Osteoblast (primary cell): ENCODE measurements at places on chromosomes 11 and 22. TPM values are rescaled to one million over a fixed set of nuclear protein-coding genes. Genes with fewer than 3 reads are reported as not detected.

SYT7 gene
- 3.6 and 6.8 TPM in 2 replicates for total RNA-seq

ANO5 gene
- total RNA-seq = 0.59 and 1.1 TPM in 2 replicates

FUT4 gene
- 5.6 and 7.2 TPM in 2 replicates for total RNA-seq

GAS2L1 gene
- total RNA-seq = 11.6 and 13.0 TPM in 2 replicates

GGT1 gene
- 0.36 and 0.59 TPM in 2 replicates for total RNA-seq

DMC1 gene
- total RNA-seq = 2.7 and 3.3 TPM in 2 replicates

ACRV1 gene
- not detected in 2 replicates for total RNA-seq

PTPN5 gene
- not detected in 2 replicates for total RNA-seq

GSTT2 gene
- total RNA-seq = 0.59 and 1.1 TPM in 2 replicates

NECTIN1 gene
- total RNA-seq = 4.1 and 5.8 TPM in 2 replicates

C11orf71 gene
- 3.3 and 4.7 TPM in 2 replicates for total RNA-seq

HBG2 gene
- not detected in 2 replicates for total RNA-seq

CNTN5 gene
- not detected in 2 replicates for total RNA-seq

- H3K27ac ChIP-seq = no peak overlapping the region
- DNase-seq = no peak
- H3K4me1 ChIP-seq = peaks cover 28% of the 10 kb centered on the region
Observed at GRCh38 chr11:1870326-1870696, 17.4 kb downstream of the LSP1 start.

- H3K27ac ChIP-seq = no peak overlapping the region
- no peak for DNase-seq
- no peaks in the 10 kb centered on the region for H3K36me3 ChIP-seq
- H3K27me3 ChIP-seq = no peaks in the 10 kb centered on the region
- no peaks in the 10 kb centered on the region for H3K4me1 ChIP-seq
- no peak overlapping the region for H3K4me3 ChIP-seq
Observed at GRCh38 chr11:114209904-114210303, 86.3 kb upstream of the NNMT start.

- H3K27ac ChIP-seq = no peak overlapping the region
- DNase-seq = no peak
- H3K4me1 ChIP-seq = peaks cover 9% of the 10 kb centered on the region
- peaks cover 62% of the 10 kb centered on the region for H3K27me3 ChIP-seq
Observed at GRCh38 chr11:72242141-72242540, 1.8 kb downstream of the PHOX2A start.

DNA sequence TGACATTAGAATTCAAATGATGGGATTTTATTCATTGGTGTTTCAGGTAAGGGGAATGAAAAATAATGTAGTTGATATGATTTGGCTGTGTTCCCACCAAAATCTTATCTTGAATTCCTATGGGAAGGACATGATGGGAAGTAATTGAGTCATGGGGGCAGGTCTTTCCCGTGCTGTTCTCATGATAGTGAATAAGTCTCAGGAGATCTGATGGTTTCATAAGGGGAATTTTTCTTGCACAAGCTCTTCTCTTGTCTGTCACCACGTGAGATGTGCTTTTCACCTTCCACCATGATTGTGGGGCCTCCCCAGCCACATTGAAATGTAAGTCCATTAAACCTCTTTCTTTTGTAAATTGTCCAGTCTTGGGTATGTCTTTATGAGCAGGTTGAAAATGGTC, 268.6 kb upstream of the CHORDC1 start:
- H3K4me1 ChIP-seq = no peaks in the 10 kb centered on the region
- no peaks in the 10 kb centered on the region for H3K36me3 ChIP-seq
- H3K27ac ChIP-seq = no peak overlapping the region
- no peak overlapping the region for H3K4me3 ChIP-seq

- DNase-seq = peak; percentile 13
- no peaks in the 10 kb centered on the region for H3K36me3 ChIP-seq
- H3K27ac ChIP-seq = no peak overlapping the region
Observed at GRCh38 chr11:21630934-21631478, 561.9 kb upstream of the ANO5 start.

GRCh38 chr22:49727191-49727880, 100.3 kb downstream of the BRD1 start:
- no peak overlapping the region for H3K4me3 ChIP-seq
- no peaks in the 10 kb centered on the region for H3K4me1 ChIP-seq
- H3K27ac ChIP-seq = no peak overlapping the region
- DNase-seq = no peak

- no peak overlapping the region for H3K4me3 ChIP-seq
- DNase-seq = no peak
- peaks cover 22% of the 10 kb centered on the region for H3K27me3 ChIP-seq
- no peak overlapping the region for H3K27ac ChIP-seq
- no peaks in the 10 kb centered on the region for H3K36me3 ChIP-seq
Observed at GRCh38 chr22:39808081-39808480, 85.5 kb downstream of the ENTHD1 start.

DNA sequence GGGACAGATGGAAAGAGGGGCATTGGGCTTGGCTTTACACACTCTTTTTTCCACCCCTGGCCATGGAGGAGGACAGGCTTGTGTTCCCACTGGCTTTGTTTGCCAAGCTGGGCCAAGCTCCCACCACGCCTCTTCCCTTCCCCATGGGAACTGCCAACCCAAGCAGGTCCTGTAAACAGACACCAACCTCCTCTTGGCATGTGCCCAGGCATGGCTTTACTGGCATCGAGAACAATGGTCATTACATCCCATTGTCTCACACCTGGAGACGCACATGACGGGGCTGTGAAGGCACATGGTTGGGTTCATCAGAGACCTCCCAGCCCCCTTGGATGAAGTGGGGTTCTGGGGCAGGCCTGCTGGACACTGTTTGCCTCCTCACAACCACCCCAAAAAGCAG, 11.7 kb downstream of the SEC14L3 start:
- H3K27ac ChIP-seq = no peak overlapping the region
- DNase-seq = no peak
- H3K27me3 ChIP-seq = peaks cover 6% of the 10 kb centered on the region
- no peaks in the 10 kb centered on the region for H3K36me3 ChIP-seq

GRCh38 chr22:40203572-40203971, 25.8 kb downstream of the TNRC6B start:
- H3K4me3 ChIP-seq = no peak overlapping the region
- peak; percentile 62 for DNase-seq
- no peaks in the 10 kb centered on the region for H3K36me3 ChIP-seq
- H3K4me1 ChIP-seq = peaks cover 19% of the 10 kb centered on the region

GRCh38 chr22:26239581-26239980, 70.3 kb downstream of the SEZ6L start:
- no peak overlapping the region for H3K27ac ChIP-seq
- H3K36me3 ChIP-seq = no peaks in the 10 kb centered on the region
- no peak for DNase-seq
- no peaks in the 10 kb centered on the region for H3K4me1 ChIP-seq
- H3K27me3 ChIP-seq = peaks cover 5% of the 10 kb centered on the region
- no peak overlapping the region for H3K4me3 ChIP-seq

DNA sequence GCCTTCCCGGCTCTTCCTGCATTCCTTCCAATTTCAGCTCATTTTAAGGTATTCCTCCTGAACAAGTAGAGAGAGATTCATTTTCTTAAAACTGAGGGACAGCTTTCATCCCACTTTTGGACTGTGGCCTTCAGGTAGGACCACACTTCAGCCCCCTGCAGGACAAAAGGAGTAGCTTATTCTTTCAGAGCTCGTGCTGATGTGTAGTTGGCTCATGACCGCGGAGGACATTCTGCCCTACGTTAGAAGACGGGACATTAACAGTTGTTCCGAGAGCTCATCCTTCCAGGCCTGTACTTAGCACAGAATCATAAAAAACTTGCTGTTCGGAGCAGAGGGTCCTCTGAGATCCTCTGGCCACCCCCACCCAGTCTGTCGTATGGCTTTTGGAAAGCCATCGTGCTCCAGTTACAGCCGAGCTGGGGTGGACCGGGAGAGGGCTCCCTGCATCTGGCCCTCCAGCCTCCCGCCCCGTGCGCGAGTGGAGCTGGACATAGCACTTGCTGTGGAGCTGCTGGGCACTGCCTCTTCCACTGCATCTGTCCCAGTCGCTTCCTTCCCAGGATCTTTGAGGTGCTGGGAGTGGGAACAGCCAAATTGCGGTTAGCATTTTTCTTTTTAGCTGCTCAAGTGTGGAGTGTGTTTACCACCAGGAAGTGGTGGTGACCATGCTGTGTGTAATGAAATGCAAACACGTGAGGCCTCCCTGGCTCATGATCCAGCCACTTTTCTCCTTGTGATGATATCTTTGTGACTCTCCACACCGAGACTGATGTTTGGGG, 250.3 kb downstream of the TBC1D22A start:
- peak overlapping the region; percentile 33 for H3K27ac ChIP-seq
- peak; percentile 94 for DNase-seq
- H3K4me3 ChIP-seq = no peak overlapping the region
- peaks cover 11% of the 10 kb centered on the region for H3K4me1 ChIP-seq

GRCh38 chr11:67999704-68000103, 4.2 kb downstream of the UNC93B1 start:
- H3K27me3 ChIP-seq = no peaks in the 10 kb centered on the region
- peak; percentile 44 for DNase-seq
- no peak overlapping the region for H3K4me3 ChIP-seq
- H3K27ac ChIP-seq = no peak overlapping the region

GRCh38 chr11:38646382-38646781, 2048.3 kb upstream of the RAG2 start:
- no peak overlapping the region for H3K4me3 ChIP-seq
- DNase-seq = no peak
- H3K27ac ChIP-seq = no peak overlapping the region
- H3K36me3 ChIP-seq = no peaks in the 10 kb centered on the region

GRCh38 chr11:117097389-117098268, 599 bp downstream of the SIK3 start:
- H3K27ac ChIP-seq = peak overlapping the region; percentile 80
- H3K4me1 ChIP-seq = peaks cover 39% of the 10 kb centered on the region
- H3K27me3 ChIP-seq = no peaks in the 10 kb centered on the region

DNA sequence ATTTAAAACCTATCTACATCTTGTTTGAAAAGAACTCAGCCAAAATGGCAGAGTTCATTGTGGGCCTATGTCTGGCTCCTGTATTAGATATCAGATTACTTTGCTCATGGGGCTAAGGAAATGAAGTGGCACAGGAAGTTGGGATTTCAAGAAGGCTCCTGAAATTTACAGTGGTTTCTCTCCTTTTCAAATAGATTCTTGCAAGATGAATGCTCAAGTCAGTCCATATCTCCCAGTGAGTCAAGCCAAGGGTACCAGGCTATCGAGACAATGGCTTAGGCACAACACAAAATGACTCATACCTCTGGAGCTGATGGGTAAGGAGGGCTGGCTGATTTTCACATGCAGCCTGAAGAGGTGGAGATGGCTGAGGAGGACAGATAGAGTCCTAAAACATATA, 24.1 kb upstream of the APOA1 start:
- peaks cover 59% of the 10 kb centered on the region for H3K4me1 ChIP-seq
- peaks cover 50% of the 10 kb centered on the region for H3K36me3 ChIP-seq
- no peaks in the 10 kb centered on the region for H3K27me3 ChIP-seq
- peak overlapping the region; percentile 74 for H3K27ac ChIP-seq
- peak; percentile 91 for DNase-seq
- no peak overlapping the region for H3K4me3 ChIP-seq

GRCh38 chr11:126476266-126476924, 120.9 kb downstream of the ST3GAL4 start:
- H3K27me3 ChIP-seq = no peaks in the 10 kb centered on the region
- peaks cover 5% of the 10 kb centered on the region for H3K4me1 ChIP-seq
- DNase-seq = no peak
- no peak overlapping the region for H3K27ac ChIP-seq
- no peak overlapping the region for H3K4me3 ChIP-seq

DNA sequence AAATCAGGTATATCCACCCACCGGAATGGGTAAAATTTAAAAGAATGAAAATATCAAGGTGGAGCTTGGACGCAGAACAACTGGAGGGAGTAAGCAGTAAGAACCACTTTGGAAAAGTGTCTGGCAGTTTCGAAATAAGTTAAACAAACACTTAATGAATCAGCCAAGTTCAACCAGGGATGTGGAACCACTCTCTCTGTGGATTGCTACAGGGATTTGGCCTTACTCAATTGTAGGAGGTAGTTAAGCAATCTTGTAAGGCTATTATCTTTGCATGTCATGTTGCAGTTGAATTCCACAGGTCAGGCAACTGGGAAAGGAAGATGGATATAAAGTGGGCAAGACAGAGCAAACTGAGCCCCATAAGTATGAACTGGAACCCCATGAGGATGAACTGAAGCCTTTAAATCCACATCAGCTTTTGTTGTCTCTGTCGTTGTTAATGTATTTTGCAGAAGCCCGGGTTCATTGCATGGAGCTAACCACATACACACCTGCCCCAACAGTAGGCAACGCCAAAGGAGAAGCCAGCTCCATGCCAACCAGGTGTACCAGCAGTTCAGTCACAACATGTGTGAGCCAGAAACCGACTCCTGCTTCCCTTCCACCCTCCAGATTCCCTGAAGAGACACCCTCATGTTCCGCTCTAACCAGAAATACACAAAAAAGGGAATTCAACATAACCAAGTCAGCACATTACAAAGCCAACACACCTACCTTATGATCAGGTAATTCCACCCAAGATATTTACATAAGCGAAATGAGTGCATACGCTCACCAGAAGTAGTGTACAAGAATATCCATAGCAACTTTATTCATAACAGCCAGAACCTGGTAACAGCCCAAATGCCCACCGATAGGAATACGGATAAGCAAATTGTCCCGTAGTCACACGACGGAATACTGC, 8.0 kb upstream of the SLC43A3 start:
- peaks cover 34% of the 10 kb centered on the region for H3K4me1 ChIP-seq
- DNase-seq = peak; percentile 85
- peak overlapping the region; percentile 31 for H3K27ac ChIP-seq
- H3K4me3 ChIP-seq = no peak overlapping the region

- H3K4me1 ChIP-seq = peaks cover 18% of the 10 kb centered on the region
- peak overlapping the region; percentile 70 for H3K27ac ChIP-seq
- no peak overlapping the region for H3K4me3 ChIP-seq
- no peaks in the 10 kb centered on the region for H3K36me3 ChIP-seq
- no peak for DNase-seq
Observed at GRCh38 chr11:13209379-13209778, 68.2 kb upstream of the BMAL1 start.

DNA sequence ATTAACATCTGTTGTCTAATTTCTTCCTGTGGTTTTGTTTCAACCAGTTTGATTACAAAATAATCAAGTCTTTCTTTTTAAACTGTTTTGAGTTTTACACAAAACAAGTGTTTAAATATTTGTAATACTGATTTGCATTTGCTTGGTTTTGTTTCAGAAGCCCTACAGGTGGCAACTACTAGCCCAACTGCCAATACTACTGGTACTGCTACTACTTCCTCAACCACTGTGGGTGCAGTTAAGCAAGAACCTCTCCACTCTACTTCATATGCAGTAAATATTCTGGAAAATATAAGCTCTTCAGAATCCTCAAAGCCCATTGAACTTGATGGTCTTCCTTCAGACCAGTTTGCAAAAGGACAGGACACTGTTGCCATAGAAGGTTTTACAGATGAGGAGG, 61.1 kb downstream of the QSER1 start:
- H3K27ac ChIP-seq = no peak overlapping the region
- H3K27me3 ChIP-seq = no peaks in the 10 kb centered on the region
- no peak for DNase-seq
- H3K36me3 ChIP-seq = peaks cover 20% of the 10 kb centered on the region

GRCh38 chr11:59158206-59159068, 13.5 kb upstream of the DTX4 start:
- no peak overlapping the region for H3K27ac ChIP-seq
- H3K4me3 ChIP-seq = peak overlapping the region; percentile 23
- H3K4me1 ChIP-seq = peaks cover 2% of the 10 kb centered on the region
- peaks cover 7% of the 10 kb centered on the region for H3K27me3 ChIP-seq
